Myocyte (in vitro differentiated cells): ENCODE measurements at places on chromosomes 1 and 21. TPM values are rescaled to one million over a fixed set of nuclear protein-coding genes. Genes with fewer than 3 reads are reported as not detected.
A peak's percentile ranks its signal among the peaks of the same experiment; 100 is the strongest.

GRCh38 chr1:206435445-206435844 lies 34.8 kb upstream of the IKBKE start:
- no peak for DNase-seq

- DNase-seq: peak; percentile 77
Observed at GRCh38 chr1:1569341-1569740, 5.3 kb downstream of the SSU72 start.

- DNase-seq: no peak
Observed at GRCh38 chr1:220841293-220841692, 38.0 kb upstream of the HLX start.

DNA sequence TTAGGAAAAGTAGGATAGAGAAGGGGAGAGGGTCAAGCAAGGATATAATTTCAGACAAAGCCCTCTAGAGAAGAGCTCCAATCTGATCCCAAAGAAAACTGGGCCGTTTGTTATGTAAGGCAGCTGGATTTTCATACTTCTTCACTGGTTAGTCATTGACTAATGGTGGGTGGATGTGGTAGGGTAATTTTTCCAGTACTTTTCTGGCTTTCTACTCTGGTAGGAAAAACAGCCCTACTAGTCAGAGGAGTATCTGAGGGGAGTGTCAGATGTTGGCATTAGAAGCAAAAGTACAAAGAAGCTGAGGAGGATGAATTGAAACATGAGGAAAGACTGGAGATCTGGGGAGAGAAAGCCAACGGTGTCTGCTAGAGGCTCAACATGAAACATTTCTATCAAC lies 145.3 kb downstream of the TNFSF18 start:
- no peak for DNase-seq

GRCh38 chr21:29676395-29676794 lies 263.4 kb downstream of the GRIK1 start:
- DNase-seq: no peak

GRCh38 chr21:45112371-45112770 lies 38.0 kb downstream of the ADARB1 start:
- DNase-seq: peak; percentile 60

DNA sequence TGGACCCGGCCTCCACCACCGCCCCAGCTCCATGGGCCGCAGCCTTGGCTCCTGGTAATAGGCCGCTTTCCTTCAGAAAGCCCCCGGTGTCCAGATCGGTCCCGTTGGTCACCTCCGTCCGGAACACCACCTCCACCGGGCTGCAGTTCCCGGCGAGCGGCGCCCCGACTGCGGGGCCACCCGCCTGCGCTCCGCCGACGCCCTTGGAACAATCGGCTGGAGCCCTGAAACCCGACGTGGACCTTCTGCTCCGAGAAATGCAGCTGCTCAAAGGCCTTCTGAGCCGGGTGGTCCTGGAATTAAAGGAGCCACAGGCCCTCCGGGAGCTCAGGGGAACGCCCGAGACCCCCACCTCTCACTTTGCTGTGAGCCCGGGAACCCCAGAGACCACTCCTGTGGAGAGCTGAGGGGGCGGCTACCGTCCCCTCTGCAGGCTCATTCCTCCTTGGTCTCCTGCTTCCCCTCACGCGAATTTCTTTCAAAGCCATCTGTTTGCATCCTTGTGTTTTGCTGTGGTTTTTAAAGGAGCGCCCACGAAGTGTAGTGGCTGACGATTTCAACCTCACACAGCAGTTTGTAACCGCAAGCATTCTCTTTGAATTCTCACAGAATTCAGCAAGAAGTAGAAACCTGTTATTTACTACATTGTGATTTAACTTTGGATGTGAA lies 6.0 kb downstream of the FCRLB start:
- DNase-seq: peak; percentile 70

- DNase-seq: no peak
Observed at GRCh38 chr1:214550857-214551435, 456 bp downstream of the PTPN14 start.

GRCh38 chr1:10672343-10673050 lies 123.9 kb downstream of the CASZ1 start:
- DNase-seq: no peak

DNA sequence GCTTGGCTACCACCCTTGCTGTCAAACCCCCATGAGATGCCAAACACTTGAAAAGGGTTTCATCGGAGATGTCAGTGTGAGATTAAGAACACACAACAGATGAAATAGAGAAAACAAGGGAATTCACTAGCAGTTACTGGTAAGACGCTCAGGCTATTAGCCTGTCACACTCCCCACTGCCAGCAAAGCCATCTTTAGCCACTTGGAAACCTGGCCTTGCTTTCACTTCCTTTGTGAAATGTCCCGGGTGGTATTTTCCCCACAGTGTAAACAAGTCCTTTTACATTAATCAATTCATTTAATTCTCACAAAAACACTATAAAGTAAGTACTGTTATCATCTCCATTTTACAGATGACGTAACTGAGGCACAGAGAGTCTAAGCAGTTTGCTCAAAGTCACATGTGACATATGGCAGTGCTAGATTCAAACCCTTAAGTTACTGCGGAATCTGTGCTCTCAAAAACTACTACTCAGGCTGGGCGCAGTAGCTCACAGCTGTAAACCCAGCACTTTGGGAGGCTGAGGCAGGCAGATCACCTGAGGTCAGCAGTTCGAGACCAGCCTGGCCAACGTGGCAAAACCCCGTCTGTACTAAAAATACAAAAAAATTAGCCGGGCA lies 32.7 kb upstream of the KHDRBS1 start:
- DNase-seq: no peak

DNA sequence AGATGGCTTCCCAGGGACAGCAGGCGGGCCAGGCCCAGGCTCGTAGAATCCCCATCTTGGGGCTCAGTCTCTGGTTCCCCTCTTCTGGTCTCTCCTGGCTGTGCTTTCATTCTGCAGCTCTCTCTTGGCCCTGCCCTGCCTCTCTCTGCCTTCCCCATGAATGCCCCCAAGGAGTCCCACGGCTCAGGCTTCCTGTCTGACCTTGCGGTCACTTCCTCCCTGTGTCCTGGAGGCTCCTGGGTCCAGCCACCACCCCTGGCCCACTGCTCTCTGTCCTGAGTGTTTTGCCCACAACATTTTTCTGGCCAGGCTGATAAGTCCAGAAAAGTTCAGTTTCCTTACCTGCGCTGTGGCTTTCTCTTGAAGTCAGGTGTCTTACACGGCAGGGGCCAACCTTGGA lies 29.1 kb downstream of the PIGP start:
- DNase-seq: no peak

GRCh38 chr1:197923038-197923437 lies 5.9 kb downstream of the LHX9 start:
- DNase-seq: no peak

GRCh38 chr21:21373969-21374368 lies 375.8 kb downstream of the NCAM2 start:
- no peak for DNase-seq

- DNase-seq: peak; percentile 51
Observed at GRCh38 chr1:95117207-95118066, at the start of gene TLCD4. TSS of gene TLCD4 (plus strand) at chr1:95117355. CDS start at chr1:95143902, 26,547 bp downstream.

DNA sequence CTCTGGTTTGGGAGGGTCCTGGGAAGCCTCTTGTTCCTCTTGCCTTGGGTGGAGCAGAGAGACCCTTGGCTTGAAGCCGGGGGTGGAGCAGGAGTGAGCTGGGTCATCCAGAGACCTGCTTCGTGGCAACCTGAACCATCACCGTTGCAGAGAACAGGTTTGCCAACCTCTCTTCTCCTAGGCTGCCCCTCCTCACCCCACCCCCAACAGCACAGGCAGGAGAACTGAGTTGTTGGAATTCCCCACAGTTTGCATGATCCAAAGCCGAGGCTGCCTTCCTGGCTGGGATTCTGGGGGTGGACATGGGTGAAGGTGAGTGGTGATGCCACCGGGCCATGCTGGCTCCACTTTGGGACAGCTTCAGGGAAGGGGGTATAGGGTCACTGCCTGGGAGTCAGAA lies 2.2 kb downstream of the WNT4 start:
- DNase-seq: no peak

DNA sequence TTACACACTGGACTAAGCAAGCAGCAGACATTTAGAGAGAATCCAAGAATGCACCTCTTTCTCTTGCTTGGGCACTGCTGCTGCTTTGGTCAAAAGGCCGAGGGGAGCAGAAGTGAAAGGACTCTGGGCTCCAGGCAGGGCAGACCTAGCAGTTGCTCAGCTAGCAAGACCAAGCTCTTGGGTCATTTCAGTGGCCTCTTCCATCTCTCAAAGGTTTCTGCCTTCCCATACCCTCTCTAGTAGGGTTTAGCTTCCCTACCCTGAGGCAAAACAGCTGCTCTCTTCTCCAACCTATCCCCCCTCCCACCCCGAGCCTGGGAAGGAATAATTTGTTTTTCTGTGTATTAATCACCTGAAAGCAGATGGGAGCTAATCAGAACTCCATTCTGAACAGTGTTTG lies 25.8 kb downstream of the TFAP2E start:
- no peak for DNase-seq

DNA sequence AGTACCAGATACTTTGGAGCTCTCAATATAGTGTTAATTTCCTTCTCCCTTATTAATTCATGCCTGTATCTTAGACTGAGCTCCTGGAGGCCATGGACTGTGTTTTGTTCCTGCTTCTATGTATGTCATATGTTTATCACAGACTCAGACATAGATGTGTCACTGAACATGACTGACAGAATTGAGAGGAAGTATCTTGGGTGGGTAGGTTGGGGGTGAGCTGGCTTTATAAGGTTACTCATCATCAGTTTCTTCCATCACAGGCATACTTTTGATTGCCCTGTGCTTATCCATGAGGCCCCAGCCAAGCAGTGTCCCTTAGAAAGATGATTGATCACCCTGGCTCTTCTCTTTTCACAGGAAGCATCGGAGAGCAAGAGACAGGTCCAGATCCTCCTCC lies 5.6 kb upstream of the SH3D21 start:
- DNase-seq: no peak

GRCh38 chr1:157156058-157156541 lies 17.9 kb upstream of the ETV3 start:
- peak; percentile 72 for DNase-seq

DNA sequence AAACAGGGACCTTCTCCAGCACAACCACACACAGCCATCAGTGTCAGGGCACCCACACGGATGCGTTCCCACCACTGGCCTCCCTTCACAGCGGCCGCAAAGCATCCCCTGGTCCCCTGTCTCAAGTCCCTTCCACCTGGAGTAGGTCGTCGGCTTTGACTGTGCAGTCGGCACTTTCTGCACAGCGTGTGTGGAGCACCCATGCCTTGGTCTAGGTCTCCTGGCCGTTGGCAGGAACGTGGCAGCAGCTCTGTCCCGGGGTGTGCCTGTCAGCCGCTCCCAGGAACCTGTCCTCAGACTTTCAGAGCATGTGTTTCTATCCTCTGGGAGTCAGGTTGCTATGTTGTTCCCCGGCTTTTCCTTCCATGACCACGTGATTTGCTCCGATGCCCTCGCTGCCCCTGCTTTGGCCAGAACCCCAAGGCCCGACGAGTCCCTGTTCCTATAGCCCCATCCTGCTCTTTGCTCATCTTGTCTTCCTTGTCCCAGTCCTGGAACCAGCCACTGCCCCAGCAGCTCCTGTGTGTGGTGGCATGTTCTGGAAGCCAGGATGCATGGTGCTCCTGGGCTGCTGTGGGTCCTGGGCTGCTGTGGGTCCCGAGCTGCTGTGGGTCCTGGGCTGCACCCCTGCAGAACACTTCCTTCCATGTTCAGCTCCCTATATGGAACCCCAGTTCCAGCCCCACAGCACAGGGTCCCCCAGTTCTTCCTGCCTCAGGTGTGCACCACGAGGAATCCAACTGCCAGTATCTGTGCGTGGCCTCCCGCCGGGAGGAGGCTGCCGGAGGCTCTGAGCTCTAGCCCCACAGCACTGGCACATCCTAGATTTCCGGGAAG lies 84.2 kb upstream of the COL6A1 start:
- no peak for DNase-seq

DNA sequence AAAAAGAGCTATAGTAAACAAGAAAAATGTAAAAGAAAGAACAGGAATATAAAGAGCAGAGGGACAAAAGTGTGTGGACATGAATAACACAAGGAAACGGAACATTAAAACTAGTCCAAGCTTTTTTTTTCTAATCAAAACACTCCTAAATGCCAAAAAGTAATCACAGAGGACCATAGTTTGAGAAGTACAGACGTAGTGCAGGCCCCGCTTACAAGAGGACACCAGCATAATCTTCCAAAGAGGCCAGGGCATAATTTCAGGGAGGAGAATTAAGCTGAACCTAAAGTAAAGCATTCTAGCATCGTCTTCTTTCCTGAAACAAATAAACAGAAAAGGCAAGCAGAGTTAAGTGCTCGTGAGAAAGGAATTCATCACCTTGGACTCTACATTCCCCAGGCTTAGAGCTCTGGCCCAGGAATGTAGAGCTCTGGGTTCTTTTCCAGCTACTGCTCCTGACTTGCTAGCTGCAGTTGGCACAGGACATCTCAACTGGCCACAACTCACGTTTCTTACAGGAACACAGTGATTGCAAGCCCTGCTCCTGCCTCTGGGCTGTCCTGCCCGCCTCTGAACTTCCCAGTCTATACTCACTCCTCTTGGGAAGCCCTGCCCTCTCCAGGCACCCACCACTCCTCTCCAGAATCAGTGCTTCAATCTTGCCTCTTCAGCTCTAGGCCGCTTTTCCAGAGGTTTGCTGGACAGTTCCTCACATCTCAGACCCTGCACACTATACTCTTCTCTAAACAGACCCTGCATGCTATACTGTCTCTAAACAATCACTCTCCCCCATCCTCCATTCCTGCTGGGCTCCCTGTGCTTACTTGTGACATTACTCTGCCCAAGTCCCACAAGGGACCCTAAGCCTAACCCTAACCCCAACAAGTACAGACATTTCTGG lies 9.8 kb downstream of the RGS8 start:
- DNase-seq: peak; percentile 11

DNA sequence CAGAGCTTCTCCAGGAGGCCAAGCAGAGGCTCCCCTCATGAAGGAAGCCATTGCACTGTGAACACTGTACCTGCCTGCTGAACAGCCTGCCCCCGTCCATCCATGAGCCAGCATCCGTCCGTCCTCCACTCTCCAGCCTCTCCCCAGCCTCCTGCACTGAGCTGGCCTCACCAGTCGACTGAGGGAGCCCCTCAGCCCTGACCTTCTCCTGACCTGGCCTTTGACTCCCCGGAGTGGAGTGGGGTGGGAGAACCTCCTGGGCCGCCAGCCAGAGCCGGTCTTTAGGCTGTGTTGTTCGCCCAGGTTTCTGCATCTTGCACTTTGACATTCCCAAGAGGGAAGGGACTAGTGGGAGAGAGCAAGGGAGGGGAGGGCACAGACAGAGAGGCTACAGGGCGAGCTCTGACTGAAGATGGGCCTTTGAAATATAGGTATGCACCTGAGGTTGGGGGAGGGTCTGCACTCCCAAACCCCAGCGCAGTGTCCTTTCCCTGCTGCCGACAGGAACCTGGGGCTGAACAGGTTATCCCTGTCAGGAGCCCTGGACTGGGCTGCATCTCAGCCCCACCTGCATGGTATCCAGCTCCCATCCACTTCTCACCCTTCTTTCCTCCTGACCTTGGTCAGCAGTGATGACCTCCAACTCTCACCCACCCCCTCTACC lies 19.1 kb downstream of the CSF1 start:
- DNase-seq: no peak

GRCh38 chr21:33682992-33683627 lies 40.8 kb downstream of the ITSN1 start:
- DNase-seq: peak; percentile 78

Gene ARMH1
- total RNA-seq: 7.0 and 13.9 TPM in 2 replicates

Gene CD53
- not detected in 2 replicates for total RNA-seq

Gene TXNDC12
- 30.5 and 34.5 TPM in 2 replicates for total RNA-seq

Gene MYCL
- total RNA-seq: 77.9 and 143 TPM in 2 replicates

Gene AJAP1
- not detected in 2 replicates for total RNA-seq

Gene LYPLA2
- total RNA-seq: 52.5 and 58.3 TPM in 2 replicates

Gene CHRNB2
- total RNA-seq: 0.11 and 0.16 TPM in 2 replicates

Gene ZBTB8A
- 2.8 and 3.7 TPM in 2 replicates for total RNA-seq

Gene CELA2B
- total RNA-seq: 0.78 and 3.7 TPM in 2 replicates
